CD8-positive, alpha-beta T cell (primary cell): ENCODE measurements at places on chromosomes 11 and 22.

GRCh38 chr11:6327806-6328205 lies 7.5 kb upstream of the CAVIN3 start:
- no peak for DNase-seq

GRCh38 chr11:7609521-7609920 lies 63.8 kb downstream of the CYB5R2 start:
- DNase-seq: no peak

DNA sequence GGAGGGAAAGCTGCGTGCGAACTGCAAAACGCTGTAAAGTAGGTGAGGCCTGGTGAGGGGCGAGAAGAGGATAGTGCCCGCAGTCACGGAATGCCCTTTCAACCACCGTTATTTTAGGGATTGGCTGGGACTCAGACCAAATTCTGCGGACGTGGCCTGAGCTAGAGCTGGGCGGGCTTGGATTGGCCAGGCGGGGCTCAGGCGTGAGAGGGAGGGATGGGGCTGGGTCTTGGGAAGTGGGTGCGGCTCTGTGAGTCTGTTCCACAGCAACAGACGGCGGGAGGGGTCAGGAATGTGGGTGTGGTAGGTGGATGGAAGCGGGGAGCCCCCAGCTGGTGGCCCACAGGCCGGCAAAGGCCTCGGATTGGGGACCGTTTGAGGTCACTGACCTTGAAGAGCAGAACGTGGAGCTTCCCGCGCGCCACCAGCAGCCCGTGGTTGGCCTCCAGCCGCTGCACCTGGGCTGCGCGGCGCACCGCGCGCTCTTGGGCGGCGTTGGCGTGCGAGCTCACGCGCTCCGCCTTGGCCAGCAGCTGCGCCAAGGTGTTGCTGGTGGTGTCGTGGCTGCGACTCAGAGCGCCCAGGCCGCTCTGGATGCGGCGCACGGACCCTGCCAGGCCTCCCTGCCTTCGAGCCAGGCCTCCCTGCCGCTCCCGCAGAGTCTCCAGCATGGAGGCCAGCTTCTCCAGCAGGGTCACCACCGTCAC lies 444 bp downstream of the CAVIN3 start:
- DNase-seq: no peak

GRCh38 chr11:124670732-124671131 lies 2.8 kb downstream of the SIAE start:
- peak; percentile 81 for DNase-seq

DNA sequence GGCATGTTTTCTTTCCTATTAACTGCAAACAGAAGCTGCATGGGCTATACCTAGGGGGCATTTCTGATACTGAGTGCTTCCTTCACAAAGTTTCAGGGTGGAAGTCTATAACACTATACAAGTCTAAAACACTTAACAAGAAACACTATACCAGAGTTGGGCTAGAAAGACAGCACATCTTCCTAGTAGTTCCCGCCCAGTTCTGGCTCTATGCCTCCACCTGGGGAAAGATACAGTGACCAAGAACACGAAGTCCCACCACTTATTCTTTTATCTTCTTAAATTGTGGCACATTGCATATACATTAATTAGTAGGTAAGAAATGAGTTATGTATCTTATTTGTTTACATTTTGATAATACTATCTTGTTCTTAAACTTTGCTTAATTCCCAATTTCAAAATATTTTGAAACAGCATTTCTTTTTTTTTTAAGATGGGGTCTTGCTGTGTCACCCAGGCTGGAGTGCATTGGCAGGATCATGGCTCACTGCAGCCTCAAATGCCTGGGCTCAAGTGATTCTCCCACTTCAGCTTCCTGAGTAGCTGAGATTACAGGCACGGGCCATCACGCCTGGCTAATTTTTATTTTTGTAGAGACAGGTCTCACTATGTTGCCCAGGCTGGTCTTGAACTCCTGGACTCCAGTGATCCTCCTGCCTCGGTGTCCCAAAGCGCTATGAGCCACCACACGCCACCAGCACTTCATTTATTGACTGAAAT lies 18.2 kb upstream of the NDUFC2 start:
- no peak for DNase-seq

GRCh38 chr11:129440028-129440713 lies 64.5 kb downstream of the BARX2 start:
- DNase-seq: no peak
